ENCODE measurements at places on chromosomes 12 and 14.

DNA sequence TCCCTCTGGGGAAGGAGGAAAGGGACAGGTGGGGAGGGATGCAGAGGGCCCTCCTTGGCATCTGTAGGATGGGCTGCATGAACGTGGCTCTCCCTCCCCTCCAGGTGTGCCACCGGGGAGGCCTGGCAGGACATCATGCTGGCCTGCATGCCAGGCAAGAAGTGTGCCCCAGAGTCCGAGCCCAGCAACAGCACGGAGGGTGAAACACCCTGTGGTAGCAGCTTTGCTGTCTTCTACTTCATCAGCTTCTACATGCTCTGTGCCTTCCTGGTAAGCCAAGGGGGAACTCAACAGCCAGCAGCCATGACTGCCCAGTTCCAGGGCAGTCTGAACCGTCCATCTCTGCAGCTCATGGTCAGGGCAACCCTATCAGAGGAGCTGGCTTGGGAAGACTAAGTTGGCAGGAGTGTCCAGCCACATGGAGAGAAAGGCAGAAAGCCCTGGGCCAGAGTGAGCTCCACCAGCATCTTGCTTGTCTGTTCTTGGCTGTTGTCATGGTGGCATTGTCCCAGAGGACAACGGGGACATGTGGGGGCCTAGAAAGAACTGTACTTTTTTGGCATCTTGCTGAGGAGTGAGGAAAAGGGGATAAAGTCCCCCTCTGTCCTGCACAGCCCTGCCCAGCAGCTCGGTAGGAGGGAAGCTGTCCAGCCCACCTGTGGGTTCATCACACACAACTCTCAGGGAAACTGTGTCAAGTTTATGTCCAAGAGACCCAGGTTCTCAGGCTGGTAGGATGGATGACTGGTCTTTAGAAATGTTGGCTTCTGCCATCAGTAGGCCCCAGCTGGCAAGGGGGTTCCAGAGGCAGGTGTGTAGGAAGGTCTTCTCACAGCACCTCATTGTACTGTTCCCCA, 129.8 kb upstream of the FKBP4 start:
- DNase-seq = no peak

DNA sequence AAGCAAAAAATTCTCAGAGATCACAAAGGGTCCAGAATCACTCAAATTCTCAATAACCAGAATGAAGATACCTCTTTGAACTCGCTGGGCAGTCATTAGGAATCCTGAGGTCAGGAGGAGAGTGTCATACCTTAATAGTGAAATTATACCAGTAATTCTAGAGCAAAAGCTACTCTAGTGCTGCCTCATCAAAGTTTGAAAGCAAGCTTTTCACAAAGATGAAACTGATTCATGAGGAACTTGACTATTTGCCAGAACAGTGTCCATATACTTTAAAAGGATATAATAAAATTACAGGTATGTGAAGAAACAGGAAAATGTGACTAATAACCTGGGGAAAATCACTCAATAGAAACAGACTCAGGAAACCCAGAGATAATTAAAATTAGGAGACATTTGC, 44.5 kb downstream of the EML5 start:
- DNase-seq = no peak

- DNase-seq = no peak
Observed at GRCh38 chr12:133156125-133156690, 25.1 kb upstream of the ZNF268 start.

GRCh38 chr14:79600406-79600805, 610.9 kb downstream of the DIO2 start:
- no peak for DNase-seq

DNA sequence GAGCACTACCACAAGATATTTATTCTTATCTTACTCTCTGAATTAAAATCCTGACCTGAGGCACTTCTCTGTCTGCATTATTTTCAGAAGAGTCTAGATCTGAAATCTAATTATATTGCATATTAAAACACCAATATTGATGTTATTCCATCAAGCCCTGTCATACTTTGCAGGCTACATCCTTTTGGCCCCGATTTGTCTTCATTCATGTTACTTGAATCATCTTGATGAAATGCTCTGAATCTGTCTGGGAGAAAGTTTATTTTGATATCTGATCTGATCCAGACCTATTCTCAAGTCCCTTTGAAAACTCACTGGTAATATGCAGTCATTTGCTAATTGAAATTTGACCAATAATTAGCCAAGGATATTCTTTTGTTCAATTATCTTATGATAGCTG, 79.9 kb downstream of the BBS10 start:
- no peak for DNase-seq

DNA sequence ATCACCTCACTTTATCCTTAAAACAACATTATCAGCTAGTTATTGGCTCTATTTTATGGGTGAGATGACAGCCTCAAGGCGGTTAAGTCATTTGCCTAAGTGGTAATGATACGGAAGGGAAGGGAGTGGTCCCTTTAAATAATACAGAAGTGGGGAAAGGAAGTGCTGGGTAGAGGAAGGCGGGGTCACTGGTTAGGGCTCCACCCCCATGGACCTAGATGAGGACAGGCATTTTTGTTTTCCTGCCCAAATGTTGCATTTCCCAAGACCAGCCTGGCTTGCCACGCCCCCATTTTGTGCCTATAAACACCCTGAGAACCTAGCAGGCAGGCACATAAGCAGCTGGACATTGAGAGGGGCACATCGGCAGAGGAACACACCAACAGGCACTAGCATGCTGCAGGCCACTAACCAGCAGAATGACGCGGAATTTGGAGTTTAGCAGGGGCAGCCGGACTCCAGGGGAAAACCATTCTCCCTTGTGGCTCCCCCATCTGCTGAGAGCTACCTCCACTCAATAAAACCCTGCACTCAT, 100.9 kb downstream of the EPS8 start:
- DNase-seq = no peak

Data from D721Med (cell line).